GM03348 (cell line): ENCODE measurements at places on chromosomes 16 and 17.
A peak's percentile ranks its signal among the peaks of the same experiment; 100 is the strongest.

DNA sequence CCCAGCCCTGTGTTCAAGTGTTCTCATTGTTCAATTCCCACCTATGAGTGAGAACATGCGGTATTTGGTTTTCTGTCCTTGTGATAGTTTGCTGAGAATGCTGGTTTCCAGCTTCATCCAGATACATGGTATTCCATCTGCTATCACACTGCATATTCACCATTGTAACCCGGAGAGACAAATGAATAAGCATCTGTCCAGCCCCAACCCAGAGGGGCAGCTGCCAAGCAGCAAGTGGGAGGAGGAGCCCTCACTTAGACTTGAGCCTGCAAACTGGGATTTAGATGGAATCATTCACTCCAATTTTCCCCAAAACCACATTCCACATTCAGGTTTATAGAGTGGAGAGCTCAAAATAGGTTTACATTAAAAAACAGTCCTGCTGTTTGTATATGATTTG lies 41.6 kb downstream of the SHISA6 start:
- DNase-seq, result no peak

GRCh38 chr17:75241143-75241430 lies 20.3 kb downstream of the GGA3 start:
- DNase-seq, result peak; percentile 65

GRCh38 chr17:64020056-64020766 lies at the start of gene ICAM2:
TSS of gene ICAM2 (minus strand) at chr17:64020633. CDS start at chr17:64006691, 13,942 bp downstream.
- DNase-seq, result no peak

DNA sequence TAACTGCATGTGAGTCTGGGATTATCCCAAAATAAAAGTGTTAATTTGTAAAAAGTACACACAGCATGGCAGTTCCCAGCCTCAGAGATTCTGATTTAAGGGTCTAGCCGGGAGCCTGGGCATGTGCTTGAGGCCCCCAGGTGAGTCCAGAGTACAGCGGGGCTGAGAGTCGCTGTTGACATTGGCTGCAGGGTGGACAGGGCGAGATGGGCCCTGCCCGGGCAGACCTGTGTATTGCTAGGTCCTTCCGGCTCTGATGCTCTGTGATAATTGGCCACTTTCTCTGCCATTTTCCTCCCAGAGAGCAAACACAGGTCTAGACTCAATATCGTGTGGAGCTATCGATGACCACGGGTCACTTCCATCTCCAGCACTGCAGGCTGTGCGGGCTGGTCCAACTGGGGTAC lies 73.6 kb downstream of the ABCC6 start:
- DNase-seq, result no peak

DNA sequence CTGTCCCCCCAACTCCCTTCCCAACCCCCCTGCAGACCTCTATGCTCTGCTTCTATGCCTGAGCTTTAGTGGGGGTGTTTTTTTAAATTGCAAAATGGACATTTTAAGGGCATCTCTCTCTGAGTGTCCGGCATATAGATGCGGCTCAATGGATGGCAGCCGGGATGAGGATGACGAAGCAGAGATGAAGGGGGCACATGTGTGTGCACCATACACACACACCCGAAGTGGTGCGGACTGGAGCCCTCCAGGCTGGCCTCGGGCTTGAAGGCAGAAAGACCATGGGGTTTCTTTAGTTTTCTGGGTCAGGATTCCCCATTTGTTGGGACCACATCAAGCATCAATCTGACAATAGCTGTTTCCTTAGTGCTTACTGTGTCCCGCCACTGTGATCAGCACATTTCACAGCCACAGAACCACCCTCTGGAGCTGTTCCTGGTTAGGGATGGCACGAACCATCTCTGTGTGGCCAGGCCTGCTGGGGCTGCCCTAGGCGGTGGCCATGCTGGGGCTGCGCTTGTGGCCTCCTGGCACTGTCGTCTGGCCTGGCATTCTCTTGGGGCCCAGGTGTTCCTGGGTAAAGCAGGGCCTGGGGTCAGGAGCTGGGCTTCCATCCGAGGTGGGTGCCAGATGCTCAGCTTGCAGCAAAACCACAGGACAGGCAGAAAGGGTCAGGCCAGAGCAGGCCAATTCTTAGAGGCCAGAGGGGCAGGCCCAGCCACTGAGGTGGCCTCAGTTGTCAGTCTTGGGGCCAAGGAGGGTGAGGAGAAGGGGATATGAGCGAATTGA lies 49.9 kb downstream of the NT5M start:
- DNase-seq, result no peak

- no peak for DNase-seq
Observed at GRCh38 chr16:69438465-69438864, 14.0 kb downstream of the CYB5B start.

GRCh38 chr17:55186937-55187770 lies 77.6 kb upstream of the HLF start:
- no peak for DNase-seq

DNA sequence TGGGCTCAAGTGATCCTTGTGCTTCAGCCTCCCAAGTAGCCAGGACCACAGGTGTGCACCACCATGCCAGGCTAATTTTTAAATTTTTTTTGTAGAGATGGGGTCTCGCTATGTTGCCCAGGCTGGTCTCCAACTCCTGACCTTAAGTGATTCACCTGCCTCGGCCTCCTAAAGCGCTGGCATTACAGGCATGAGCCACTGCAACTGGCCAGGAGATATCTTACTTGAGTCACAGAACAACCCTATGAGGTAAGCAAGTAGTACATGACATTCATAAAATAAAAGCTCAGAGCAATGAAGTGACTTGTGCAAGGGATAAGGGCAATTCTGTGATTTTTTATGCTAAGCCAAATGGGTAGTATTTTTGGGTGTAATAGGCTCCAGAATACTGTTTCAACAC lies 57.3 kb downstream of the CDC27 start:
- DNase-seq, result no peak

- no peak for DNase-seq
Observed at GRCh38 chr16:27448532-27449433, 46.8 kb downstream of the IL21R start.

DNA sequence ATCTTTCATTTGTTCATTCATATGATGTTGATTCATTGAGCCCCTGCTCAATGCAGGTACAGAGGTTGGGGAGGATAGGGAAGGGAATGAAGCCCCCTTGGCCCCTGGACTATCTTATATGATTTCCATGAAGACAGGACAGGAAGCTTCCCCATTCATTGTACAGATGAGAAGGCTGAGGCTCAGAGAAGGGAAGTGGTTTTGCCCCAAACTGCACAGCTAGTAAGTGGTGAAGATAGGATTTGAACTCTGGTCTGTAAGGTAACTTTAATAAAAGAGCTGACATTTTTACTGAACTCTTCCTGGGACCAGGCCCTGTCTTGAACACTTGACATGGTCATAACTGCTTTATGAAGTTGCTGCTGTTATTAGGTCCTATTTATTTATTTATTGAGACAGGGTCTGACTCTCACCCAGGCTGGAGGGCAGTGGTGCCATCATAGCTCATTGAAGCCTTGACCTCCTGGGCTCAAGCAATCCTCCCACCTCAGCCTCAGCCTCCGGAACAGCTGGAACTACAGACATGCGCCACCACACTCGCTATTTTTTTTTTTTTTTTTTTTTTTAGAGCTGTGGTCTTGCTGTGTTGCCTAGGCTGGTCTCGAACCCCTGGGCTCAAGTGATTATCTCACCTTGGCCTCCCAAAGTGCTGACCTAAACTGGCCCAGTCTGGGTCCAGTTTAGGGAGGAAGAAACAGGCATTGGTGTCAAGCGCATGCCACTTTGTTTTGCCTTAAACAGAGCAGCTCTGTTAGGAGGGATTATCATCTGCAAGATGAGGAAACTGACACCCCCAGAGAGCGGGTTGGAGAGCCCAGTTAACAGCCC lies 5.0 kb downstream of the CTF1 start:
- DNase-seq, result no peak

- DNase-seq, result no peak
Observed at GRCh38 chr16:87274794-87275193, 42.4 kb downstream of the C16orf95 start.

- peak; percentile 55 for DNase-seq
Observed at GRCh38 chr16:66199189-66199588, 167.3 kb upstream of the CDH5 start.

DNA sequence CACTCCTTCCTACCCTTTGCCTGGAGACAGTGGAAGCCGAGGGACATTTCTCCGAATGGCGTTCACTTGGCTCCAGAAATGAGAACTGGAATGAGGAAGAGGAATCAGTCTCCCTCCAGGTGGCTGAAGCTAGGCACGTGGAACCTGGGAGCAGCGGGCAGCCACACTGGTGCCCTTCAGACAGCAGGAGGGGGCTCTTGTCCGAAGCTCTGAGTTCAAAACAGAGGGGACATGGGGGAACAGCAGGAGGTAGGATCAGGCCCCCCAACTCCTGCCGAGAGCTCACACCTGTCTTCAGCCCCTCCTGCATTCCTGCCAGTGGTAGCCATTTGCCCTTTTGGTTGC lies 41.5 kb downstream of the TMEM235 start:
- DNase-seq, result no peak

DNA sequence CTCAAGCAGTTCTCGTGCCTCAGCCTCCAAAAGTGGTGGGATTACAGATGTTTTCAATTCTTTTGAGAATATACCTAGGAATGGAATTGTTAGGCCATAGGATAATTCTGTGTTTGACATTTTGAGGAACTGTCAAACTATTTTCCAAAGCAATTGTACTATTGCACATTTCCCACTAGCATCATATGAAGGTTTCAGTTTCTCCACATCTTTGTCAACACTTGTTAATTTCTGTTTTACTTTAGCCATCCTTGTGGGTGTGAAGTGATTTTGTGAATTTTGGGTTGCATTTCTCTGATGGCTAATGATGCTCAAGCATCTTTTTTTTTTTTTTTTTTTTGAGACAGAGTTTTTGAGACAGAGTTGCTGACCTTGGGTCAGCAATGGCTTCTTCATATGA lies 6.2 kb downstream of the NT5M start:
- DNase-seq, result no peak

- no peak for DNase-seq
Observed at GRCh38 chr16:11768849-11769248, 26.2 kb upstream of the TXNDC11 start.

- DNase-seq, result peak; percentile 71
Observed at GRCh38 chr17:72121164-72122009, 567 bp downstream of the SOX9 start.

DNA sequence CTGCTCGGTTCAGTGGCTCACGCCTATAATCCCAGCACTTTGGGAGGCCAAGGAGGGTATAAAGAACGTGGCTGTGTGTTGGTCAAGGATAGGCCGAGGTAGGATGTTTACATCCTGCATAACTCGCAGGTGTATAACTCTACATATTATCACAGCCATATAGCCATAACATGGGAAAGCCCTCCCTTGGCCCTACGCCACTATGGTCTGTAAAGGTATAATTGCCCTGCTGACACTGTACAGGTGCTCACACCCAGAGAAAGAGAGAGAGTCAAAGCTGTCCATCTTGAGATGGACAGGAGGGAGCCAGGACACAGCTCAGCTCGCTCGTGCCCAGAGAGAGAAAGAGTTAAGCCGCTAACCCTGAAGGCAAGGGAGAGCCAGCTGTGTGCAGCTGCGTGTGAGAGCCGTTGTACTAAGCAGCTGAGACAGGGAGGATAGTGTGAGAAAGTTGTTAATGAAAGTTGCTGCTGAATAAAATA lies 30.4 kb upstream of the DHX8 start:
- DNase-seq, result no peak

- no peak for DNase-seq
Observed at GRCh38 chr16:50038756-50039529, 13.9 kb downstream of the CNEP1R1 start.

DNA sequence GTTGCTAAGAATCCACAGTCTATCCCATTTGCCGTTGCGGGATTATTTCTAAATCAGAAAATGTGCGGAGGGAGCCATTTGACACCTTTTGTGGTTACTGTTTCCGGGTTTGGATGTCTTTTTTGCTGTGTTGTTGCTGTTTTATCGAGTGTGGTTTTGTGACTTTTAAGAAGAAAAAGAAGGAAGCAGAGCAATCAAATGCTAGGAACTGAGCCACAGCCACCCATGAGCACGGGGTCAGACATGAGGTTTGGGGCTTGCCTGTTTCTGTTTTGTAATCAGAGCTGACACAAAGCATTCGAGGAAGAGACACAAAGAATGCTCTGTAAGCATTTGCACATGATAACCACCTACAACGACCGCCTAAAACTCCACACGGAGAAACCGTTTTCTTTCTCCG lies 53.1 kb upstream of the CHMP6 start:
- DNase-seq, result no peak

DNA sequence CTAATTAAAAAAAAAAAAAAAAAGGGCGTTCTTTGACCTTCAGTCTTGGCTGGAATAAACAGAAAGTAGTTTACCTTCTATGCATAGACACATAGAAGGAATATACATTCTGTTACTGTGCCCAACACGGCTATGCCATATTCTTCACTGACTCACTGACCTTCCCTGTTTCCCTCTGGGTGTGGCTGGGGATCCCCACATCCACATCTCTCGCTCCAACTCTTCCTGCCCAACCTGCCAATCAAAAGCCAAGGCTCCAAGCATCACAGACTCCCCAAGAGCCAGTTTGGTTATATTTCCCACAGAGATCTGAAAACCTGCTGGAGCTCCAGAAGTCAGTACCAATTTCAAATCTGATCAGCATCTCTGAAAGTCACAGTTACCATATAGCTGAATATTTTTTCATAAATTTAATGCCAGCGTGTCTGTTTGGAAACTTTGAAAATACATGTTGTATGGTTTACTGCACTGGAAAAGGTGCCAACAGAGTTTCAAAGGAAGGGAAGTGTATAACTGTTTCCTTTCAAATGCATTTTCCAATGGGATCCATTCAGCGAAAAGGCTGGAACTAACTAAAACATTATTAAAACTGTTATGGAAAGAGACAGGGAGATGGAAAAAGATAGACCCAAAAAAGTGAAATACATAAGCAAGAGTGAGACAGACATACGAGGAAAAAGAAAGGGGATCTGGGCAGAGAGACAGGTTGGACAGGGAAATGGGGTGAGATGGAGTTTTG lies 91.8 kb downstream of the SMG6 start:
- no peak for DNase-seq

GRCh38 chr17:79930062-79930876 lies 91.0 kb upstream of the CBX4 start:
- DNase-seq, result peak; percentile 35

GRCh38 chr17:47291242-47291873 lies 32.4 kb upstream of the EFCAB13 start:
- no peak for DNase-seq

GRCh38 chr16:63467513-63467912 lies 1431.3 kb upstream of the CDH8 start:
- DNase-seq, result no peak

- DNase-seq, result no peak
Observed at GRCh38 chr17:17129466-17129865, 76.7 kb downstream of the PLD6 start.

- DNase-seq, result no peak
Observed at GRCh38 chr17:31195305-31195704, 100.5 kb downstream of the NF1 start.

- no peak for DNase-seq
Observed at GRCh38 chr17:39666231-39666600, 1.1 kb downstream of the TCAP start.

DNA sequence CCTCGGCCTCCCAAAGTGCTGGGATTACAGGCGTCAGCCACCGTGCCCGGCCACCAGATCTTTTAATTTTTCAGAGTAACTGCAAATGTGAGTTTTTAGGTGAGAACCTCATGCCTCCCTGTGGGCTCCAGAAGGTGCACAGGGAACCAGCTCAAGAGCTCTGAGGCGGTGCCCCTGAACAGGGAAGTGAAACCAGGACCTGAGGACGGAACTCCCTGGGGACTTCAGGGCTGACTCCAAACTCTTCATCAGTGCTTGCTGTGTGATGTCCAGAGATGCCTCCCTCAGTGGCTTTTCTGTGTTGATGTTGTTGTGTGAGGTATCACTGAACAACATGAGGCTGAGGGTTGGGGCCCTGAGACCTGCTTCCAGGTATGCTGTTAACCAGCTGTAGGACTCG lies 23.8 kb downstream of the SLC12A3 start:
- DNase-seq, result no peak
